ENCODE measurements at places on chromosomes 4 and X.

GRCh38 chr4:100391863-100392262 lies 126.0 kb downstream of the EMCN start:
- peak; percentile 87 for DNase-seq

DNA sequence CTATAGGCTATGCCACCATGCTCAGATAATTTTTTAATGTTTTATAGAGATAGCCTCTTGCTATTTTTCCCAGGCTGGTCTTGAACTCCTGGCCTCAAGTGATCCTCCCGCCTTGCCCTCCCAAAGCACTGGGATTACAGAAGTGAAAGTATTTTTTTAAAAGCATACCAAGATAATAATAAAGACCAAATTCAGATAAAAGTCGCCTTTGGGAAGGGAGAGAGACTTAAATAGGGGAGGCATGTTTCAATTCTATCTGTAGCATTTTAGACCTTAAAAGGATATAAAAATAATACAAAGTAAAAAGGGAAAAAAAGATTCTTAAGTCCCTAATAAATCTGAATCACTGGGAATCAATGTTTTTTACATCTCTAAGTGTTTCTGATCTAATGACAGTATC lies 108.9 kb downstream of the AFAP1 start:
- no peak for DNase-seq

GRCh38 chrX:35439034-35439660 lies 359.0 kb upstream of the MAGEB16 start:
- DNase-seq, result no peak

DNA sequence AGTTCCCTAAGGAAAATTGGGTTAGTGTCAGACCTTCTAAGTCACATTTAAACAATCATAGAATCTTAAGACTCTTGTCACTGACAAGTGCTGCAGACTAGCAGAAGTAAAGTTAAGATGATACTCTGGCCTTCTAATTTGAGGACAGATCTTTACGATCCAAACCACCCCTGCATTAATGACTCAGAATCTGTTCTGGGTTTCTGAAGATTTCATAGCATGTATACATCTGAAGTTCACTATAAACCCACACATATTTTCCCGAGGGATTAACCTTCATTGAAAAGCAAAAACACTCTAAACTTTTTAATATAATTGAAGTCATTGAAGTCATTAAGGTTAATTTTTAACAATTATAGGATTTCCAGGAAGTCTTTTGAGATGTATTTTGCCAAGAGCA lies 674.3 kb downstream of the IQCM start:
- no peak for DNase-seq

DNA sequence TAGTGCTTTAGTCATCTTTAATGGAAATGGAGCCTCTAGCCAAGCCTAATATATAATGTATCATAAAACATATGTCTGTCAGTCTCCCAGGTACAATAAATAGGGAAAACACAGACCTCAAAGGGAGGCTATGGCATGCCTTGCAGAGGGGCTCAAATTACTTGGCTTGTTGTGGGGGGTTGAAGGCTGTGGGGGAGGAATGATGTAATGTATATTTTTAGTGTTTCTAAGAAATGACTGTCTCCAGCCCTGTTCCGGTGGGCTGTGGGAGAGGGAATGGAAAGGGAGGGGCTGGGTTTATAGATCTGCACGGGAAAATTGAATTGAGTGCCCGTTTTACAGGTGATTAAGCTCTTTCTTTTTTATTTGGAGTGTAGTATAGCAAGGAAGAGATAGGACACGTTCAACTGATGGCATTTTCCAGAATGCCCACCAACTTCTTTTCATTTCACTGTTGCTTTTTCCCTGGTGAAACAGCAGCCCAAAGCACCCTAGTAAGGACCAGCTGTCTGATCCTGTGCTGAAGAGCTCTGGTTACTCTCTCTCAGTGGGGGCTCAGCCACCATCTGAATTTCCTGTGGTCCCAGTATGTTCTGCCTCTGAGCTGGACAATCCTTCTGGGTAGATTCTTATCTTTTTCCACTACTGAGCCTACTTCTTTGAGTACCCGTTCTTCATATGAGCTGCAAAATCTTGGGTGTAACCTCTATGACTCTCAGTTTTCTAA lies 220.7 kb upstream of the CASK start:
- no peak for DNase-seq

DNA sequence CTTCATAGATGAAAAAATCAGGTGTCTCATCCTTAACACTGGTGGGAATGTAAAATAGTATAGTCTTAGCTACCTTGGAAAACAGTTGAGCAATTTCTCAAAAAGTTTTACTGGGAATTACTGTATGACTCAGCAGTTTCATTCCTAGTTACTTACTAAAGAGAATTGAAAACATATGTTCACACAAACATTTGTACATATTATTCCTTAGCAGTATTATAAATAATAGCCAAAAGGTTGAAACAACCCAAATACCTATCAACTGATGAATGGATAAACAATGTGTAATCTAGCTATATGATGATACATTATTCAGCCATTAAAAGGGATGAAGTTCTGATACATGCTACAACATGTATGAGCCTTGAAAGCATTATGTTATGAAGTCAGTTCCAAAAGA lies 41.7 kb downstream of the RBM46 start:
- DNase-seq, result peak; percentile 19

- DNase-seq, result no peak
These were observed 9.2 kb upstream of the RBPJ start for GRCh38 chr4:26311633-26312032.

- DNase-seq, result peak; percentile 10
These were observed 139.7 kb downstream of the TSPAN5 start for GRCh38 chr4:98518559-98519267.

GRCh38 chrX:50643525-50644137 lies 170.4 kb downstream of the SHROOM4 start:
- no peak for DNase-seq

- no peak for DNase-seq
These were observed 126.3 kb downstream of the PRSS12 start for GRCh38 chr4:118226311-118227010.

GRCh38 chr4:186400676-186401075 lies 134.7 kb downstream of the F11 start:
- peak; percentile 21 for DNase-seq

DNA sequence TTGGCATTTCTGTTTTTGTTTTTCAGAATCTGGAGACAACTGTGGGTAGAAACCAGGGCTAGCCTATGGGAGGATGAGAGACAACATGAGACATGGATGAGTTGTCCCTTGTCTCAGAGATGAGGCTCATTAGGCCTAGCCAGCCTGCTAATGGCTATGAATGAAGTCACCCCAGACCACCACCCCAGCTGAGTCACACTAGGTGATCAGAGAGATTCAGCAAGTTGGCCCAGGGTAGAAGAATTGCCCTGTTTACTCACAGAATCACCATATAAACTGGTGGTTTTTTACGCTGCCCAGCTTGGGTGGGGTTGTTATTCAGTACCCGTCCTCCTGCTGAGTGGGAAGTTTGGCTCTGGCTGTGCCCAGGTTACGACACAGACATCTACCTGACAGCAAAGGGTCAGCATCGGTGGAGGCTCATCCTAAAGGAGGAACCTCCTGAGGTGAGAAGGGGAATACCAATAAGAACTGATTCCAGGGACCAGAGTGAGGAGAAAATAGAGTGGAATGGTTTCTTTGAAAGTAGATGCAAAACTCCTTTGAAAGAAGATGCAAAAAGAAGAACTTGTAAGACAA lies 17.2 kb upstream of the ARSJ start:
- no peak for DNase-seq

DNA sequence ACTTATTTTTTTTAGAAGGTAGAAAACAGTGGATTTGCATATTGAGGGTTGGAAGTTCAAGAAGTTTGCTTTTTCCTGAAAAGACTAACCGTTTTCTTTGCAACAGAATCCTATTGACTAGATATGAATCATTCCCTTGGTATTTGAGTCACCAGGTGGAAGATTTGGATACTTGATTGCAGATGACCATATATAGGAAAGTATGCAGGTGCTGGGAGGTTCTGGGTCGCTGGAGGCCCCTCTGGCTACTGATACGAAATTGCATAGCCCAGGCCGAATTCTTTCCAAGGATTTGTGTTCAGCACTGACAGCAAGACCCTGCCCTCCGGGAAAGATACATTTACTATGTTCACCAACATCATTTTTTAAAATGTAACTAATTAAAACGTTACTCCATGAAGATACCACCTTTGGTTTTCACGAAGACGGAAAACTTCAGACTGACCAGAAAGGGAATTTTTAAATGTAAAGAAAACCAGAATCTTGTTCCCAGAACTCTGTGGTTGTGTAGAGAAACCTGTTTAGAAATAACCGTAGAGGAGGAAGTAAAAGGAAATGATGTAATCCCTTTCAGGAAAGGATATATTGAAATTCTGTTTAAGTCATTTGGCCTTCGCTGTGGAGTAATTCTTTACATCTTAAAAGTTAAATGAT lies 946 bp downstream of the ANXA3 start:
- DNase-seq, result peak; percentile 47

- DNase-seq, result peak; percentile 31
These were observed 1.1 kb upstream of the RRH start for GRCh38 chr4:109826719-109827118.

DNA sequence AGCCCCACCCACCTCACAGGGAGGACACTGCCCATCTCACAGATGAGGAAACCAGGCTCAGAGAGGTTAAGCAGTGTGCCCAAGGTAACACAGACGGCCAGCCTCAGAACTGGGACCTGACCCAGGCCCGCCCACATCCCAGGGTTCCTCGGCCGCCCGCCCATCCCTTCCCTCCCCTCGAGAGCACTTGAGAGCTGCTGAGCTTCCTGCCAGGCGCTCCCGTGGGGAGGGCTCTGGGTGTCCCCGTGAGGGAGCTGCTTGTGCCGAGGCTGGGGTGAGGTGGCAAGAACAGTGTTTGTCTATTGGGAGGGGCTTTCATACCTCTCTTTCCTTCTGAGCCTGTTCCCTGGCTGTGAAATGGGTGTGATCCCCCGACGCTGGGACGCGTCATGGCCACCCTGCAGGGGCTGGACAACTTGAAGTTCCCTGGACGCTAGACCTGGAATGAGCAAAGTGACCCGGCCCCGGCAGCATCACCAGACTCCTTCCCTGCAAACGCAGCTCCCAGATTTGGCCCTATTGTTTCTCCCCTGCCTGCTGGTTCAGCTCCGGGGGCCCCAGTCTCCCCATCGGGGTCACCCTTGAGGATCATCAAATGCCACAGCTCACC lies 204.9 kb downstream of the AFAP1 start:
- no peak for DNase-seq

DNA sequence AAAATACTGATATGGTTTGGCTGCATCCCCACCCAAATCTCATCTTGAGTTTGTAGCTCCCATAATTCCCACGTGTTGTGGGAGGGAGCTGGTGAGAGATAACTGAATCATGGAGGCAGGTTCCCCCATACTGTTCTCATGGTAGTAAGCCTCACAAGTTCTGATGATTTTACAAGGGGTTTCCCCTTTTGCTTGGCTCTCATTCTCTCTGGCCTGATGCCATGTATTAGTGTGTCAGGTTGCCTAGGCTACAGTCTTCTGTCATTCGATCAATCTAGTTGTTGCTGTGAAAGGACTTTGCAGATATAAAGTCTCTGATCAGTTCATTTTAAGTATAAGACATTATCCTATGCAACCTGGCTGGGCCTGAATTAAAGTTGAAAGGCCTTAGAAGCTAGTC lies 209.3 kb upstream of the MAOA start:
- no peak for DNase-seq

DNA sequence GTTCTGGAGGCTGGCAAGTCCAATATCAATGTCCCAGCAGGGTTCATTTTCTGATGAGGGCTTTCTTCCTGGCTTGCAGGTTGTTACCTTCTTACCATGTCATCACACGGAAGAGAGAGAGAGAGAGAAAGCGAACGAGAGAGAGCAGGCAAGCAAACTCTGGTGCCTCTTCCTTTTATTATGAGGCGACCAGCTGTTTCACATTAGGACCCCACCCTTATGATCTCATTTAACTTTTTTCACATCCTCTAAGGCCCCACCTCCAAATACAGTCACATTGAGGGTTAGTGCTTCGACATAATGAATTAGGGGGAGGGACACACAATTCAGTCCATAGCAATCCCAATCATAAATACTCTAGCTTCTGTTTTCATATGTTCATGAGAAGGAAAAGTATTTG lies 10.6 kb upstream of the GPR174 start:
- no peak for DNase-seq
